ENCODE measurements at places on chromosomes 4 and X.

DNA sequence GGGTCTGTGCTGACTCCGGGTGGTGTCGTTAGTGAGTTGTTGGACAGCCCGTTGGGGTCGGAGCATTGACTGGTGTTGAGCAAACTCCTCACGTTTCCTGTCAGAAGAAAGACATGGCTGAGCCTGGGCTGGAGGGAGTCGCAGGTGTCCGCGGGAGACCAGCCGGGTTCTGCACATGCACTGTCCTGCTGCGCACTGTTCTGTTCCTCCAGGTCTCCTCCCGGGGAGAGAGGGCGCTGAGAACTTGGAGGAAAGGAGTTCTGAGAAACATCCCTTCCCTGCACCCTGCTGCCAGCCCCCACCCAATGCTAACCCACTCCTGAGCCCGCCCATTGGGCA is 1.1 kb downstream of the ZNF141 start:
- H3K27me3 ChIP-seq, result no peaks in the 10 kb centered on the region
- H3K4me3 ChIP-seq, result peak overlapping the region; percentile 94
- H3K4me1 ChIP-seq, result peaks cover 4% of the 10 kb centered on the region

GRCh38 chr4:147488556-147488955 is 7.7 kb downstream of the EDNRA start:
- H3K27me3 ChIP-seq, result no peaks in the 10 kb centered on the region
- peaks cover 37% of the 10 kb centered on the region for H3K4me1 ChIP-seq
- H3K36me3 ChIP-seq, result no peaks in the 10 kb centered on the region
- H3K4me3 ChIP-seq, result no peak overlapping the region
- H3K27ac ChIP-seq, result no peak overlapping the region

DNA sequence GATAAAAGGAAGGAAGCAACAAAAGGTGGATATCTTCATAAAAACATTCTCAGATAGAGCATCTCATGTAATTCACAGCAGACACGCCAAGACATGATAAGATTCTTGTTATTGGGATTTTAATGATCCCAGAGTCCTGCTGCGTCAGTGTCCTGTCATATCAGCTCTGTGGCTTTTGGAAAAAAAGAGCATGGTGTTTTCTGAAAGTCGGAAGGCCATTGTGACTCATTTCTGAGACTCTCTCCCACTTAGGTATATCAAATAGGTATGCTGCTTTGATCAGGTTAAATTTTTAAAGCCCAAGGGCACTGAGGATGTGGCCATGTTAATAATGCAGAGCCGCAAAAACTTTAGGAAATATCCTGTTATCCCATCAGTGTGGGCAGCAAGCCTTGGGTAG is 481.0 kb downstream of the KCNIP4 start:
- peaks cover 8% of the 10 kb centered on the region for H3K4me1 ChIP-seq
- H3K27ac ChIP-seq, result no peak overlapping the region
- H3K27me3 ChIP-seq, result no peaks in the 10 kb centered on the region
- no peak for DNase-seq

GRCh38 chrX:54708404-54708803 is 89.7 kb downstream of the ITIH6 start:
- H3K4me1 ChIP-seq, result no peaks in the 10 kb centered on the region
- peaks cover 7% of the 10 kb centered on the region for H3K27me3 ChIP-seq
- H3K4me3 ChIP-seq, result no peak overlapping the region
- no peak overlapping the region for H3K27ac ChIP-seq
- H3K36me3 ChIP-seq, result no peaks in the 10 kb centered on the region

DNA sequence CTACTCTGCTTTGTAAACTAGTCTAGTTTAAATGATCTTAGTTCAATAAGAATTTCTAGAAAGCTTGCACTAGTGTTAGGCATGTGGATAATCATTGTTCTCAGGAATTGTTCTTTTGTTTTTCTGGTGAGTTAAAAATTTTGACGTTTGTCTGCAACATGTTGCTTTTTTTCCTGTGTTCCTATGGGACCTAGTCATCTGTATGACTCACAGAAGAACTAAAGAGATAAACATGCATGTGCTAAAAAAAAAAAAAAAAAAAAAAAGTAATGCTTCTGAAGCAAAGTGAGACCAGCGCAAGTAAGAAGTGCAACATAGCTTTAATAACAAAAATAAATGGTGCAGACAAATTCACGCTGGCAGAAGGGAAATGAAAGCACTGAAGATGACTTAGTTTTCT is 471.2 kb downstream of the IQCM start:
- DNase-seq, result peak; percentile 18
- H3K4me1 ChIP-seq, result peaks cover 8% of the 10 kb centered on the region
- peaks cover 2% of the 10 kb centered on the region for H3K27me3 ChIP-seq
- no peak overlapping the region for H3K4me3 ChIP-seq

- peaks cover 13% of the 10 kb centered on the region for H3K4me1 ChIP-seq
- no peaks in the 10 kb centered on the region for H3K36me3 ChIP-seq
- H3K4me3 ChIP-seq, result no peak overlapping the region
Measured at GRCh38 chr4:66429276-66429675, 759.0 kb upstream of the EPHA5 start.

DNA sequence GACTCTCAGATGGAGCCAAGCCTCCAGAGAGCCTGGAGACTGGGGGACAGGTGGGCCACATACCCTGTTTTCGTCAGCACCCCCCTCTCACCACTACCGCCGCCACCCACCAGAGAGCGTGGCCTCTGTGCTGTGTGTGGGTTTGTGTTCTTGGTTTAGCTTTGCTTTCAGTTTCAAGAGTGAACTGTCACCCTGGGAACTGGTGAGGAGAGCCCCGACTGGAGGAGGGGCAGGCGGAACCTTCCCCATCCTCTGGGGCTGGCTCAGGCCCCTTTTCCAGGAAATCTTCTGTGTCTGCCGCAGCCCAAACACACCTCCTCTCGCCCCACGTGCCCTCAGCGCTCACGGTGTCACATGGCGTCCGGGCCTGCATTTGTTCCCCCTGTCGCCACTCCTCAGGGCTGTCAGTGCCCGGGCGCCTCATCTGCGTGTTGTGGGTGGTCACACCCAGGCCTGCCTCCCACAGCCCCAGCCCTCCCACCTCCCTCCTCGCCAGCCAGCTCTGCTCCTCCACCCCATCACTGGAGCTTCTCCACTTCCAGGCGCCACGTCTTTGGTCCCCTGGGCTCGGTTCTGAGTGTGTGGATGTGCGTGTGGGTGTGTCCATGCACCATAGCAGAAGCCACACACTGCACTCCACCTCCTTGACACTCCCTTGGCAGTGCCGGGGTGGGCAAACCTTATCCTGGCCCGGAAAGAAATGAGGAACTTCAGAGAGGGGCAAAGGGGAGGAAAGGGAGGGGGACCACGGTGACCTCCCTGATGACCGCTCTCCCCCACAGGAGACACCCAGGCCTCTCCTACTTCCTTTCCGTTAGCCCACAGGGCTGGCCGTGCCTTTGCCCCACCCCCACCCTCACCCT is 27.8 kb downstream of the ELF4 start:
- H3K27ac ChIP-seq, result peak overlapping the region; percentile 80
- no peaks in the 10 kb centered on the region for H3K27me3 ChIP-seq
- H3K4me3 ChIP-seq, result peak overlapping the region; percentile 52
- H3K36me3 ChIP-seq, result no peaks in the 10 kb centered on the region
- peaks cover 47% of the 10 kb centered on the region for H3K4me1 ChIP-seq
- DNase-seq, result no peak

GRCh38 chrX:18855919-18856644 is 127.8 kb downstream of the PHKA2 start:
- no peak for DNase-seq
- H3K27ac ChIP-seq, result no peak overlapping the region
- no peak overlapping the region for H3K4me3 ChIP-seq

GRCh38 chr4:150974252-150974640 is 40.8 kb downstream of the LRBA start:
- H3K4me1 ChIP-seq, result peaks cover 11% of the 10 kb centered on the region
- H3K27ac ChIP-seq, result no peak overlapping the region
- no peak overlapping the region for H3K4me3 ChIP-seq

GRCh38 chr4:10981096-10981495 is 296.5 kb upstream of the CLNK start:
- no peak overlapping the region for H3K27ac ChIP-seq
- no peak for DNase-seq
- H3K4me3 ChIP-seq, result no peak overlapping the region
- no peaks in the 10 kb centered on the region for H3K4me1 ChIP-seq
- no peaks in the 10 kb centered on the region for H3K27me3 ChIP-seq
- H3K36me3 ChIP-seq, result no peaks in the 10 kb centered on the region

DNA sequence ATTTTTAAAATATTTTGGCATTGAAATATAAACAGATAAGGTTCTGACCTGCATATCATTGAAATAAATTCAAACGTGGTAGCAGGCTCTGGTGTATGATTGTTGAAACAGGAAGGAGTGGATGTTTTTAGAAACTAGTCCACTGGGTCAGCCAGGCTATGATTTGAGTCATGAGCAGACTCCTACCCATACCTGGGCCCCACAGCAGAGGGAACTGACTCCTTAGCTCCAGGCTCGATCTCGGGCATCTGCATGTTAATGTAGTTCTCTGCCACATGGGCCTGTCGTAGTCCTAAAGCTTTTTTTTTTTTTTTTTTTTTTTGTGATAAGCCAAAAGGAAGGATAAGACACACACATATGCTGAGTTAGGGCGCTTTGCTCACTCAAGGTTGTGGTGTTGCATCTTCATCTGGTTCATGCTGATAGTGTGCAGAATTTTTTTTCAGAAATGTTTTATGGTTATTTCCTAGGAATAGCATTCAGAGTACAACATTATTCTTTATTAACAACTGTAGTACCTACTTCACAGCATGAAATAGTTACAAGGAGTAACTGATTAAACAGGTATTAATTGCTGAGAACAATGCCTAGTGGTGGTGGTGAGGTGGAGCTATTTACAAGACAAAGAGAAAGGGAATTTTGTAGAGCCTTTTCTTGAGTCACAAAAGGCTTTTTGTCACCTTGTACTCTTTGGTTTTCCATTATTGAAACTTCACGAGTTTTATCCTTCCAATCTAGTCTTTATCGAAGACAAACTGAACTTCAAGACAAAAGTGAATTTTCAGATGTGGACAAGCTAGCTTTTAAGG is 27.3 kb downstream of the OFD1 start:
- H3K27me3 ChIP-seq, result no peaks in the 10 kb centered on the region
- no peak overlapping the region for H3K4me3 ChIP-seq
- H3K36me3 ChIP-seq, result peaks cover 1% of the 10 kb centered on the region
- H3K27ac ChIP-seq, result no peak overlapping the region
- peaks cover 8% of the 10 kb centered on the region for H3K4me1 ChIP-seq

- no peaks in the 10 kb centered on the region for H3K36me3 ChIP-seq
- DNase-seq, result peak; percentile 39
- H3K27ac ChIP-seq, result no peak overlapping the region
- no peak overlapping the region for H3K4me3 ChIP-seq
Measured at GRCh38 chr4:153084980-153085630, 119.1 kb upstream of the TRIM2 start.

DNA sequence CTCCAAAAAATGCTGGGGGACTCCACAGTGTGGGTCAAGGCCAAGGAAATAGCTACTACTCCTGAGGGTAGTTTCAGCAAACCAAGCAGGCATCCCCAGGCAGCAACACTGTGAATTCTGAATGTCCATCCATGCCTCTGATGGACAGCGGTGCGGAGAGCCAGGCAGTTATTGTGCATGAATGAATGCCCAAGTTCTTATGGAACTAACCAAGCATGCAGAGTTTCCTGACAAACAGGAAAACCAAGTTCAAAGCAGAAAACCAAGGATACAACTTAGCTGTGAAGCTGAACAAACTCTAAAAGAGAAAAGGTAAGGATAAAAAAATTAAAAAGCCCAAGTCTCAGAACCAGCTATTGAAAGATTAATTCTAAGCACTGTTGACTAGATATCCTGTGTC is 642.6 kb upstream of the HS3ST1 start:
- no peak for DNase-seq
- H3K36me3 ChIP-seq, result no peaks in the 10 kb centered on the region

GRCh38 chr4:109091727-109092409 is 210.6 kb downstream of the COL25A1 start:
- H3K4me1 ChIP-seq, result no peaks in the 10 kb centered on the region
- DNase-seq, result no peak
- no peak overlapping the region for H3K4me3 ChIP-seq
- no peaks in the 10 kb centered on the region for H3K36me3 ChIP-seq
- no peaks in the 10 kb centered on the region for H3K27me3 ChIP-seq

GRCh38 chrX:31132821-31133241 is 61.0 kb upstream of the FTHL17 start:
- peaks cover 8% of the 10 kb centered on the region for H3K4me1 ChIP-seq
- DNase-seq, result no peak
- H3K27me3 ChIP-seq, result no peaks in the 10 kb centered on the region
- H3K4me3 ChIP-seq, result no peak overlapping the region
- no peak overlapping the region for H3K27ac ChIP-seq

DNA sequence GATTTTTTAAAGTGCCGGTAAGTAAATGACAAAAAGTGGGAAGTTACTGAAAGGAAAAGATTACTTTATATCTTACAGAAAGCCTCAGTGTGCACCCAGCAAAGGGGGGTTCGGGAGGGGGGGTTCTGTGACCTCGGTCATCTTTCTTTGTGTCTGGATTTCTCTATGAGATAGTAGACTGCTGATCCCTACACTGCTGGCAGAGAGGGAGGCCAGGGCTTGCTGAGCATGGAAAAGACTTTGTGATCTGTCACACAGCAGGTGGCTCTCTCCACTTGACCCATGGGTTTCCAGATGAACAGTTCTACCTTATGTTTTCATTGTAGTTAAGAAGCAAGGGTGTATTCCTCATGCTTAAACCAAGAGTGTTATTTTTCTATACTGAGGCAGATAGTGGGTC is 475.6 kb downstream of the PCDH10 start:
- H3K36me3 ChIP-seq, result no peaks in the 10 kb centered on the region
- H3K4me1 ChIP-seq, result peaks cover 11% of the 10 kb centered on the region

- no peak for DNase-seq
- H3K27me3 ChIP-seq, result no peaks in the 10 kb centered on the region
- H3K4me3 ChIP-seq, result no peak overlapping the region
- no peaks in the 10 kb centered on the region for H3K4me1 ChIP-seq
- no peak overlapping the region for H3K27ac ChIP-seq
- H3K36me3 ChIP-seq, result no peaks in the 10 kb centered on the region
Measured at GRCh38 chrX:15043538-15043937, 170.3 kb downstream of the MOSPD2 start.

- peaks cover 43% of the 10 kb centered on the region for H3K4me1 ChIP-seq
- peaks cover 4% of the 10 kb centered on the region for H3K27me3 ChIP-seq
- H3K27ac ChIP-seq, result no peak overlapping the region
- no peak for DNase-seq
- no peak overlapping the region for H3K4me3 ChIP-seq
- H3K36me3 ChIP-seq, result no peaks in the 10 kb centered on the region
Measured at GRCh38 chr4:89125901-89126782, 14.8 kb downstream of the TIGD2 start.

GRCh38 chrX:15511563-15511962 is 11.0 kb downstream of the BMX start:
- H3K27me3 ChIP-seq, result no peaks in the 10 kb centered on the region
- H3K4me3 ChIP-seq, result no peak overlapping the region
- H3K4me1 ChIP-seq, result no peaks in the 10 kb centered on the region

GRCh38 chrX:42000836-42001235 is 77.5 kb upstream of the CASK start:
- no peak for DNase-seq
- H3K4me1 ChIP-seq, result no peaks in the 10 kb centered on the region
- peaks cover 2% of the 10 kb centered on the region for H3K27me3 ChIP-seq
- H3K36me3 ChIP-seq, result no peaks in the 10 kb centered on the region
